Activated CD8-positive, alpha-beta memory T cell treated with anti-CD3 and anti-CD28 coated beads, Interleukin-2, amount 10 ng/mL, durations not matched to agents 7 days and 5 days (primary cell): ENCODE measurements at places on chromosomes 13 and 19.

DNA sequence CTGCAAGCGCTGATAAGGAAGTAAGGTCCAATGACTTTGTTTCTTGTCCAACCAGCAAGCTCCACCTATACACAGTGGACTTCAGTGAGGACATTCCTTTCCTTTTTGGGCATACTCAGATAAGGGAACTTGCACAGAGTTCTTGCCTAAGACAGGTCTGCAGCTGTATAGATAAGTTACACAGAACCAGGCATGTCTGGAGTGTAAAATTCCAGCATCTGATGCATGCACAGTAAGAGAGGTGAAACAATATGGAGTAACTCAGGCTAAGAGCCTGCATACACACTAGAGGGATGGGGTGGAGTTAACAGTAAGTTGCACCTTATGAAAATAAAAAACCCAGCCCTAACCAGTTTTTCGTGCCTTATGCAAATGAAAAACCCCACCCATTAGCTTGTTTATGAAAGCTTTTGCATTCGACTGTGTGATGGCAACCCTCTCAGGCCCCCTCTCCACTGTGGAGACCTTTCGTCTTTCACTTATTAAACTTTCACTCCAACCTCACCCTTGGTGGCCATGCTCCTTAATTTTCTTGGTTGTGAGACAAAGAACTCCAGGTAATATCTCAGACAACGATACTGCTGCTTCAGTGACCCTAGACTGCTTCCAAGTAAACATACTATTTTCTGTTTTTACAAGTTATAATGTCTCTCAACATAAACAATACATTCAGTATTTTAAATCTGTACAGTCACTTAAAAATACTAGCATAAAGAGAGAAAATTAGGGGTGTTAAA lies 2859.0 kb upstream of the PCDH20 start:
- DNase-seq: no peak

DNA sequence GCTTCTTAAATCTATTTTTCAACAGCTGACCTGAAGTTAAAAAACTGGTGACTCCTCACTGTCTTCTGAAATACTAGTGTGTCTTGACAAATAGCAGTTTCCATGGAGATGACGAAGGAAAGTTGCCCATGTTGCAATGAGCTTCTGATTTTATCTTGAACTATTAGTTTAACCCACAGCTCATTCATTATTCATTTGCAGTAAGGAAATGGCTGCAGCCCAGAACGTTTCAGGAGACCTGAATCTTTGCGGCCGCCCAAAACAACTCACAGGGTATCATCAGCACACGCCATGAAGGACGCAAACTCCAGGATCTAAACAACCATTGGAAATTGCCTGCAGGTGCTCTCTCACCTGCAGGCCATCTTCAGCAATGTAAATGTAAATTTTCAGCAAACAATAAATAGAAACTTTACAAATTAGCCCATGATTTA lies 142.5 kb downstream of the DCLK1 start:
- no peak for DNase-seq

DNA sequence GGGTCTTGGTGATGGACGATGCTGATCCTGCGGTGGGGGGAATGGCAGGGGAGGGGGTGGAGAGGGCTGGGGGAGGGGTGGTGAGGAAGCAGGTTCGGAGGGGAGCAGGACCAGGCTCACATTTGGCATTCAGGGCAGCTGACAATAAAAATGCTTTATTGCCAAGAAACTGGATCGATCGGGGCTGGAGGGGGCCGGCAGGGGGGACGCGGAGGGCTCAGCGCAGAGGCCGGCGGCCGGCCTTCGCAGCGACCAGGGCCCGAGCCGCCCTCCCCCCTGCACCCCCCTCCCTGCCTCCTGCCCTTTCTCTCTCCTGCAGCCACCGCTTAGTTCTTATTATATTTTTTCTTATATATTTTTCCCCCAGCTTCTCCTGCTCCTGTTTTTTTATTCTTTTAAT lies 18.1 kb upstream of the POU2F2 start:
- no peak for DNase-seq

- no peak for DNase-seq
Observed at GRCh38 chr13:72463561-72463960, 263.9 kb downstream of the MZT1 start.

GRCh38 chr19:48498595-48499311 lies 12.9 kb downstream of the LMTK3 start:
- no peak for DNase-seq

DNA sequence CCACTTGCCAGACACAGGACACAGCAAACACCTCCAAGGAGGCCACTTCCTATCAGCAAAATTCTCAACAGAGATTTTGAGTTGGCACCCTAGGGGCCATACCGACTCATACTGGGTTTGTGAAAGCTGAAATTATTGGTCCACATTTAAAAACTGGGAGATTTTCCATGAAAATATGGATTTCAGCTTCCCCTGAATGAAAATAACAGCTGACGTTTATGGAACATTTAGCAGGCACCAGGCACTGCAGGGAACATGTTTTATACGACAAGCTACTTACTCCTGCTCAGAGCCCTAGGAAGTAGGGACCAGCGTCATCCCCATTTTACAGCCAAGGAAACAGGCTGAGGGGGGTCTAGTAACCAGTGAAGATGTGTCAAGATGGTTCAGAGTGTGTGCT lies 169.3 kb downstream of the IER2 start:
- no peak for DNase-seq

DNA sequence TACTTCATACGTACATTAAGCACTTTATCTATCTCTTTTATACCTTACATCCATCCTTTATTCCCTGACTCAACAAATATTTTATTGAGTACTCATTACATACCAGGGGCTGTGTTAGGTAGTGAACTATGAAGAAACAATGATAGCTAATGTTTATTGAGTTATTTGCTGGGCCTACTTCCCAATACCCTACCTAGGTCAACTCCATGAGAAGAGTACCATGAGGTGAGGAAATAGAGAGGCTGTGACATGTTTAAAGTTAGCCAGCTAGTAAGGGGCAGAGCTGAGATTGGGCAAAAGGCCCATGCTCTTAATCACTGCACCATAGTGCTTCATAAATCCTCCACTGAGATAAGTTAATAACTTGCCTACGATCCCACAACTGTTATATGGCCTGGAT lies 79.9 kb downstream of the FREM2 start:
- DNase-seq: no peak

DNA sequence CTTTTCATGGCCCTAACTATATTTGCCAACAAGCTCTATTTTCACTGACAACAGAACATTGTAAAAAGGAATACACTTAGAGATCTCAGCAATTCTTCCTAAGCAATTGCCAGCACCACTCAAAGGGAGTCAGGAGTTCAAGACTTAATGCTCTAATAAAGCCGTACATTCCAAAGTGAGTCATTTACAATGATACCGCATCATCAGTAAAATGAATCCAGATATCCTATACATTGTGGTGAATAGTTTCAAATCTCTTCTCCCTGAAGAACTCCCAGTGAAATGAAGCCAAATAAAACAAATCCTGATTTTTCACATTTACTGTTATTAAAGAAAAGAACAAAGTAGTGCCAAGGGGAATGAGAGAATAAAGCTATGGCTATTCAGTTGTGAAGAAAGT lies 2898.7 kb upstream of the PCDH20 start:
- no peak for DNase-seq

- no peak for DNase-seq
Observed at GRCh38 chr19:28023064-28023463, 1189.9 kb downstream of the UQCRFS1 start.

DNA sequence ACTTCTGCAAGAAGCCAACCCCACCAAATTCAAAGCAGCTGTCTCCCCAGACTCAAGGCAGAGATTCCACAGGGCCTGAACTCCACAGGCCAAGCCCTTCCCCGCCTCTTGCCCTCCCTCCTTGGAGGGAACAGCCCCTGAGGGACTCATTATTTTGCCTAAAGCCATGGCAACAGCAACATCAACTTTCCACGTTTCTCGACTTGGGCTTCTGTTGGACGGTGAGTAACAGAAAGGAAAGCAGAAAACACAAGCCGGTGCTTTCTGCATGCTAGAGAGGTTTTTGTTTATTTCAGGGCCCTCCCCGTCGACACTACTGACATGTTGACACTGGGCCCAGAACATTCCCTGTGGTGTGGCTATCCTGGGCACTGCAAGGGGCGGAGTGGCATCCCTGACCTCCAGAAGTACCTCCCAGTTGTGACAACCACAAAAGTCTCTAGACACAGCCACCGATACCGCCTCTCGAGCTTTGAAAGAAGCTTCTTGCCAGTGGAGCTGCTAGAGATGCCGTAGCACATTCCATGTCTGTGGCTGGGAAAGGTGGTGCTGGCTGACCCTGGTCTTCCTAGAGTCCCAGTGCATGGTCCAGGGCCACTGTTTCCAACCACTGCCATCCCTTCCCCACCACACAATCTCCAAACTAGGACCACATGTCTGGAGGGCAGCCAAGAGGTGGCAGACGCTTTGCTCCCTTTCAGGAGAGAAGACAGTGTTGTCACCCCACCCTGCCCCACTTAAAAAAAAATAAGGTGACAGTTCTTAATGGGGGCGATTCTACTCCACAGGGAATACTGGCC lies 12.8 kb downstream of the CAPS start:
- DNase-seq: no peak

- DNase-seq: no peak
Observed at GRCh38 chr13:74443631-74444030, 309.4 kb upstream of the KLF12 start.

DNA sequence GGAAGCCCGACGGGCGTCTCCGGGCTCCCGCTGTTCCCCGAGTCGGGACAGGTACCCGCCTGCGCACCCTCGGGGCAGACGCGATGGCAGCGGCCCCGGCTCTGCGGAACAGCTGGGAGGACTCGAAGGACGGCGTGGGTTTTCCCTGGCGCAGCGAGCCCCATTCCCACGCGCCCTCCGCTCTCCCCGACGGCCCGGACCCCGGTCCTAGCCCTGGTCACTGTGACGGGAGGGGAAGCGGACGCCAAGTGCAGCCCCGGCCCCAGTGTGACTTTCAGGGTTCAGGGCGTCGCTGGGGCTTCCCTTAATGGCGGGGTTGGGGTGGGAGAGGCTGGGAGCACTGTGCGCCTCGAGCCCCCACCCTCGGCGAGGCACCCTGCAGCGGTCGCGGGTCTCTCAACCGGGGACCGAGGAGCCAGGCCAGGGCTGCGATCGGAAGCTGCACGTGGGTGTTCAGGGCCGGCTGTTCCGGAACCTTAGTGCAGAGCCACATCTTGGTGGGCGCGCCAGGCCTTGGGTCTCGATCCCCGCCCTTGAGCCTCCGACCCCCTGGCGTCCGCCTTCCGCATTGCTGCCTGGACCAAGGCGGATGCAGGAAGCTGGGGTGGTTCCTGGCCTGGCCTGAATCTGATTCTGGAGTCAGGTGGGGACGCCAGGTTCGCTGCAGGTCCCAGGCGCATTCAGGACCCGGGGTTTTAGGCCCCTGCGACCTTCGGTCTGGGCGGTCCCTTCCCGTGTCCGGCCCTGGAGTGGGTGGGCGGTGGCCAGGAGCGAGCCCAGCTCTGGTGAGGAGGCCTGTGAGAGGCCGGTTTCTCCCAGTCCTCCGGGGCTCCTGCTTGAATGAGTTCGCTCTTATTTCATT lies 3.5 kb downstream of the LGALS7B start:
- peak; percentile 59 for DNase-seq

GRCh38 chr13:70408865-70409264 lies 300.6 kb upstream of the KLHL1 start:
- DNase-seq: no peak

DNA sequence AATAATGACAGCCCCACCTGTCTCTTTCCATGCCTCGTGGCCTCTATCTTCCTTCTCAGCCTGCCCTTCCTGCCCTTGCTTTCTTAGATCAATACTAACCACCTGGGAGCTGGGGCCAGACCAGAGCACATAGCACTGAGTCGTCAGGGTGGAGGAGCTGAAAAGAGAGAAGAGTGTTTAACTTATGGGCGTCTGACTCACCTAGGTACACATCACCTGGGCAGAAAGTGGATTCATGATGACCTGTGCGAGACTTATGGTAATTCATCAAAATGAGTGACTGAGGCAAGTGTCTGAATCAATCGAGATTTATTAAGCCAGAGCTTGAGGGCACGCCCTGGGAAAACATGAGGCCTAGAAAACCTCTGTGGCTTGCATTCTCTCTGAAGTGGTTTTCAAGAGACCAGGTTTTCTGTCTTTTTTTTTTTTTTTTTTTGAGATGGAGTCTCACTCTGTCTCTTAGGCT lies 19.2 kb downstream of the CEACAM6 start:
- peak; percentile 46 for DNase-seq

- DNase-seq: peak; percentile 54
Observed at GRCh38 chr19:45446295-45446694, 21.5 kb upstream of the FOSB start.

GRCh38 chr13:88068316-88068715 lies 397.1 kb downstream of the SLITRK5 start:
- no peak for DNase-seq

DNA sequence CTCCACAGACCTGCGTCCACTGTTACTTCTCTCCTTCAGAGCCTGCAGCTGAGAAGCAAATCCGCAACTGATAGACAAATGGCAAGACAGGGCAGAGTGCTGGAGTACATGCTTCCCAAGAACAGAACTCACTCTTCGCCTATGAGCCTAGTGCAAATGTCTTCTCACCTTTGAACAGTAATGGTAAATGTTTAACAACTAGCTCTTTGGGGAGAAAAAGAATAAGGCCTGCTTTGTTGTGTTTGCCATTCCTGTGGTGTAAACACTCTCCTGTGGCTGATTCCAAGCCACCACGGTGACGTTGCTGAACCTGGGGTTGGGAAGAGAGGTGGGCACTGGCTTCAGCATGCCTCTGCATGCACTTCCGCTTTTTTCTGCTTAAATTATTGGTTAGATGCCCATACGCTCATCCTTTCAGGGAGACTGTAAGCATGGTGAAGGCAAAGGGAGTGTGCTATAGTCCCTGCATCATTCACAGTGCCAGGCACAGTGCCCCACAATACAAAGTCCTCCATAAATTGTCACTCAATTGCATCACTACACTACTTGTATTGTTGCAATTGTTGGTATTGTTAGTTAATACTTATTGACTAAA lies 28.1 kb upstream of the GTF3A start:
- DNase-seq: no peak

DNA sequence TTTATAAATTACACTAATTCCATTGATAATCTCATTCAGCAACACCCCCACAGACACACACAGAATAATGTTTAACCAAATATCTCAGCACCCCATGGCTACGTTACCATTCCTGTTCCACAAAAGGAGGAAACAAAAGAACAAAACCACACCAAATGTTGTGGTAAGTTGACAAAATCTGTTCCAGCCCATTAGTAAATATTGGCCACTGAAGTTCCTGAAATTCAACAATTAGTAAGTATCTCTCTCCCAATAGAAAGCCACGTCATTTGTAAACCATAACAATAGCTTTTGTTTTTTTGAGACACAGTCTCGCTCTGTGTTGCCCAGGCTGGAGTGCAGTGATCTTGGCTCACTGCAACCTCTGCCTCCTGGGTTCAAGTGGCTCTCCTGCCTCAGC lies 2.3 kb upstream of the FCAR start:
- DNase-seq: no peak

GRCh38 chr13:23445794-23446193 lies 12.3 kb upstream of the SACS start:
- DNase-seq: no peak
